GOT3 (cell line): ENCODE measurements at places on chromosomes 13 and 19.

- no peak for DNase-seq
These were observed 17.2 kb upstream of the SPART start for GRCh38 chr13:36363366-36363863.

- no peak for DNase-seq
These were observed 13.8 kb downstream of the LILRB1 start for GRCh38 chr19:54644056-54644455.

GRCh38 chr13:39036212-39036611, 1.7 kb downstream of the PROSER1 start:
- no peak for DNase-seq

- no peak for DNase-seq
These were observed 33.5 kb upstream of the IRS2 start for GRCh38 chr13:109819874-109820273.

DNA sequence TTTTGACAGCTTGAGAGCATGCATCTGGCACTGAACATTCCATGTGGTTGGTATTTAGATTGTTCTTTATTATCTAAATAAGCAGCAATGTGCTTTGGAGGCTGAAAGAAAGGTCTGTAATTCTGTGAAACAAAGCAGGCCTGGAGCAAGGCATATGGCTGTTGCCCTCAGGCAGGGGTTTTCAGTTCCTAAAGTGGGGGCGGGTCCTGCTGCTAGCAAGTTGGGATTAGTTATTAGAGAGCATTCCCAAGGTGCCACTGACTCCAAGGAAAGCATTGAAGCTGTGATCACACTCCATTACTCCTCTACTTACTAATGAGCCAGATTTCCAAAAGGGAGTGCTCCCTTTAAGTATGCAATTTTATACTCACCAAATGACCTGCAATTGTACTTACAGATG, 432.2 kb downstream of the OLFM4 start:
- DNase-seq = no peak

DNA sequence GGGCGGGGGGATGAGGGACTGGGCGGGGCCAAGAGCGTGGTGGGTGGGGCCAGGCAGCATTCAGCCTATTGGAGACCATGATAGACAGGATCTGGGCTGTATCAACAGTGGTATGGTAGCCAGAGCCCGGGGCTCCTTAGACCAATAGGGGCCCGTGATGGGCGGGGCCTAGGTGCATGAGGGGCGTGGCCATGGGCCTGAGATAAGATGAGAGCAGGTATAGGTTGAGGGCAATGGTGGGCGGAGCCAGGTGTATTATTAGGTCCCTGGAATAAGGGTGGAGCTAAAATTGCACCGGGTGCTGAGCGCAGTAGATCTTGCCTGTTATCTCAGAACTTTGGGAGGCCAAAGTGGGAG, 5.3 kb downstream of the ABCA7 start:
- DNase-seq = no peak

- no peak for DNase-seq
These were observed 14.7 kb downstream of the MIER2 start for GRCh38 chr19:329876-330275.

- DNase-seq = no peak
These were observed 546.4 kb upstream of the SLITRK5 start for GRCh38 chr13:87124785-87125074.

DNA sequence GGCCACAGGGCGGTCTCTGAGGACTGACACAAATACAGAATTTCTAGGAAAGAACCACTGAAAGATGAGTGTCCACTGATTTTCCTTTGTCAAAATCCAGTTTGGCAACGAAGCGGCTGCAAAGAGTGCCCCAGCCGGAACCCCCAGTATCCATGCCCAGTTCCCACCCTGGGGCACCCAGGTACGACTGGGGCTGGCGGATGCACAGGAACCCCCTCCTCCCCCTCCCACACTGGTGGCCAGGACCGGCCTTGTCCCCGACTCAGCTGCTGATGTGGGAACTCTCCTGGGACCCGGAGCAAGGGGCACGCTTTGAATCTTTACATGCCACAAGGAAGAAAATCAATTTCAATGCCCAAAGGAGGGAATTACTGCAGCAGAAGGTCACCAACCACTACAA, 220.8 kb upstream of the ZNF507 start:
- no peak for DNase-seq

DNA sequence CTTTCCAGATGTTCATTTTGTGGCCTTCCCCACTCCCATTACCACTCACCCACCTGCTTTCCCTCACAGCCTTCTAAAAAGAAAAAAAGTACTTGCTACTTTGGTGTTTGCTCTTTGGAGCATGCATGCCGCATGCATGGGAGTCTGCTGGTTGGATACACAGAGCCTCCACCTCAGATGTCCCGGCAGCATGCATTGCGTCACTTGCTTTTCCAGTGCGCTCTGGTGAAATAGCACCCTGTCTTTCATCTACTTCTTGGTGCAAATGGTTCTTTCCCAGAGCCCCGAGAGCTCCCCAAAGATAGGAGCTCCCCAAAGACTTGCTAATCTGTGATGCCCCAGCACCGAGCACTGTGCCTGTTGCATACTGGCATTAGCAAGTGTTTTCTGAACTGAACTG, 333.2 kb upstream of the ZNF507 start:
- DNase-seq = no peak

DNA sequence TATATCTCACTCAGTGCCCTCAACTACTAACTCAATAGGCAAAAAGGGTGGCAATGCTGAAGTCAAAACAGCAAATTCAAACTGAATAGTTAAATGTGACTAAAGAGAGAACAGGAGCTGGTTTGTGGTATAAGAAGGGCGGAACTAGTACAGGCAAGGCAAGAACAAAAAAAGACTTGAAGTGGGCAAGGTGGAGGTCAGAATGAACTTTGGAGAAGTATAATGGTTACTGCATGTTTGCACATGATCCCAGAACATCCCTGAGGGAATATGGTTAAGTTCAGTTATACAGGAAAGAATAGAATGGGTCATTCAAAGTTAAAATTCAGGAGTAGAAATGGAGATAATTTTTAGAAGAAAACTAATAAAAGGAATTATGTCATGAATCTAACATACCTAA, 85.5 kb downstream of the DIAPH3 start:
- DNase-seq = no peak

DNA sequence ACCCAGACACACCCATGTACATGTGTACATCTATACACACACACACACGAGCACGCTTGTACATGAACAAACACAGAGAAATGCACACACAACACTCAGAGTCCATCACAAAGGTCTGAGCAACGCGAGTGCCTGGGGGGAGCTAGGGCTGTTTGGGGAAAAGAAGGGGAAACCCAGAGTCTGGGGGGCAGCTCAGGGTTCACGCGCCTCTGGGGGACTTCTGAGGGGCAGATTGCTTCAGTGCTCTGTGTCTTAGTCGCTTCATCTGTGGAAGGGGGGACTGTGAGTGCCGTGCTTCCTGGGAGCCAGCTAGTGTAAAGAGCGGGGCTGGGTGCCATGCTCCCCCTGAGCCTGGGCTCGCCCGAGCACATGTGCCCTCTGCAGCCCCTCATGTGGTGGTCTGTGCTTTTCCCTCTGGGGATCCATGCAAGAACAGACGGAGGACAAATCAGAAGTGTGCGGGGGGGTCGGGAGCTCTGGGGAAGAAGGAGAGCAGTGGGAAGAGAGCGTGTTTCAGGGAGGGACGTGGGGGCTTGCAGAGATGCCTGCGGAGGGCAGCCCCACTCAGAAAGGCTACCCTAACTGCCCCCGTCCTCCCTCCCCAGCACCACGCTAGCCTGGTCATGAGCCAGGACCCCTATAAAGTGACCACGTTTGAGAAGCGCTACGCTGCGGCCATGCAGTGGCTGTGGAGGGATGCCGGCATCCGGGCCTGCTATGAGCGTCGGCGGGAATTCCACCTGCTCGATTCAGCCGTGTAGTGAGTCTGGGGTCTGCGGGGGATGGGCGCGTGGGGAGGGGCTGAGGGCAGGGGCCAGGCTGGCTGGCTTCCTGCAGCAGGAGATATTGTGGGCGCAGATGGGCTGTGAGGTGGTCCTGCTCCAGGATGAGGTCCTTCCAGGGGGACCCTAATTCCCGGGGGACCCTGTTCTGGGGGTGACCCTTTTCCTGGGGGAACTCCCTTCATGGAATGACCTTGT, 14.0 kb downstream of the GNA15 start:
- no peak for DNase-seq

DNA sequence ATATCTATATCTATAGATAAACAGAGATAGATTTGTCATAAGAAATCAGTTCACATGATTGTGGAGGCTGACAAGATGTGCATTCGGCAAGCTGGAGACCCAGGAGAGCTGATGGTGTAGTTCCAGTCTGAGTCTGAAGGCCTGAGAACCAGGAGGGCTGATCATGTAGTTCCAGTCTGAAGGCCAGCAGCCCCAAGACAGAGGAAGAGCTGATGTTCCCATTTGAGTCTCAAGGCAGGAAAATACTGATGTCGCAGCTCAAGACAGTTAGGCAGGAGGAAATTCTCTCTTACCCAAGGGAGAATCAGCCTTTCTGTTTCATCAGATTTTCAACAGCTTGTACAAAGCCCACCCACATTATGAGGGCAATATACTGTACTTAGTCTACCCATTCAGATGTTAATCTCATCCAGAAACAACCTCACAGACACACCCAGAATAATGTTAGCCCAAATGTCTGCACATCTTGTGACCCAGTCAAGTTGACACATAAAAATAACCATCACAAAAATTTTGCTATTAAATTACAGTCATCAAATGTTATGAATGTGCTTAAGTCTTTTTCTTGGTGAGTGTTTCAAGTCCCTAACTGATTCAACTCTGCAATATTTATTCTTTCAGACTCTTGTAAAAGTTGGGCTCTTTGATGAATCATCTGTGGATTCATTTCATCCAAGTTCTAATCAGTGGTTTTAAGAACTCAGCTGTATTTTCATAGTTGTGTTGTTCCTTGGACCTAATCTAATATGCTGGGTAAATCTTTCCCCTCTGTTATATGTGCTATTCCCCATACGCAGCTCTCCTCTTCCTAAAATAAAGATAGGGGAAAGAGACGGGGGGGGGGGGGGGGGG, 22.7 kb upstream of the LRCH1 start:
- no peak for DNase-seq

- peak; percentile 42 for DNase-seq
These were observed at the start of gene GADD45GIP1 for GRCh38 chr19:12956446-12957388. GADD45GIP1 (minus strand) TSS chr19:12957223; CDS start chr19:12957212, 11 bp downstream.

- DNase-seq = no peak
These were observed 44.3 kb upstream of the SIAH3 start for GRCh38 chr13:45895881-45896280.

DNA sequence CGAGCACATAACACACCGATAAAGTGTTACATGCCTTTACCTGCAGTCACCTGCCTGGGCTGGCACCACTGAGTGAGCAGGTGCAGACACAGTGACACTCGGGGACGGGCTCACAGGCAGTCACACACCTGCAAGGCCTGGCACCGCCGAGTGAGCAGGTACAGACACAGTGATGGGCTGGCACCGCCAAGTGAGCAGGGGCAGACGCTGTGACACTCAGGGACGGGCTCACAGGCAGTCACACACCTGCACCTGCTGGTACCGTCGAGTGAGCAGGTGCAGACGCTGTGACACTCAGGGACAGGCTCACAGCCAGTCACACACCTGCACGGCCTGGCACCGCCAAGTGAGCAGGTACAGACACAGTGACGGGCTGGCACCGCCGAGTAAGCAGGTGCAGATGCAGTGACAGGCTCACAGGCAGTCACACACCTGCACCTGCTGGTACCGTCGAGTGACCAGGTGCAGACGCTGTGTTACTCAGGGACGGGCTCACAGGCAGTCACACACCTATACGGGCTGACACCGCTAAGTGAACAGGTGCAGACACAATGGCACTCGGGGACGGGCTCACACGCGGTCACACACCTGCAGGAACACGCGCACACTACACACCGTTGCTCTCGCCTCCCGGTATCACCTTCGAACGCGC, 470 bp downstream of the ZNF835 start:
- DNase-seq = no peak

GRCh38 chr13:68806125-68806524, 1301.5 kb upstream of the ATXN8OS start:
- no peak for DNase-seq

DNA sequence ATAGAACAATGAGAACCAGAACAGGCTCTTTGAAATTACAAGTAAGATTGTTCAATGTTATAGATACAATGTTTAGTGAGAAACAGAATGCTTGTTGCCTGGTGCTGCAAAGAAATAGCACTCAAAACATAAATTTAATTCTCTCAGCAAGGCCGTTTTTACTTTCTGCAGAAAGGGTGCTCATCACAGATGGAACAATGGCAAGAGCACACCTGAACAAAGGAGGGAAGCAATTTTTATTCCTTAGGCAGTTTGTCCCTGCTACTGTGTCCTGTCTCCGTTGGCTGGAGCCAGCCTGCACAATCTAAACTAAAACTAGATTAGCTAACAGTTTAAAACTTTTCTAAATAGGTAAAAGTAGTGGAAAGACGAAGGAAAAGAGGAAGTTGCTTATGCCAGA, 10.4 kb upstream of the ZNF8 start:
- DNase-seq = no peak

GRCh38 chr13:23325191-23325590, 108.3 kb downstream of the SACS start:
- no peak for DNase-seq

- no peak for DNase-seq
These were observed 67.7 kb downstream of the KCTD15 start for GRCh38 chr19:33864311-33864850.

GRCh38 chr13:57569986-57570385, 61.6 kb upstream of the PCDH17 start:
- no peak for DNase-seq

- DNase-seq = no peak
These were observed 3.8 kb downstream of the ERCC1 start for GRCh38 chr19:45419895-45420294.

- no peak for DNase-seq
These were observed 49.6 kb downstream of the RYR1 start for GRCh38 chr19:38483016-38483630.

DNA sequence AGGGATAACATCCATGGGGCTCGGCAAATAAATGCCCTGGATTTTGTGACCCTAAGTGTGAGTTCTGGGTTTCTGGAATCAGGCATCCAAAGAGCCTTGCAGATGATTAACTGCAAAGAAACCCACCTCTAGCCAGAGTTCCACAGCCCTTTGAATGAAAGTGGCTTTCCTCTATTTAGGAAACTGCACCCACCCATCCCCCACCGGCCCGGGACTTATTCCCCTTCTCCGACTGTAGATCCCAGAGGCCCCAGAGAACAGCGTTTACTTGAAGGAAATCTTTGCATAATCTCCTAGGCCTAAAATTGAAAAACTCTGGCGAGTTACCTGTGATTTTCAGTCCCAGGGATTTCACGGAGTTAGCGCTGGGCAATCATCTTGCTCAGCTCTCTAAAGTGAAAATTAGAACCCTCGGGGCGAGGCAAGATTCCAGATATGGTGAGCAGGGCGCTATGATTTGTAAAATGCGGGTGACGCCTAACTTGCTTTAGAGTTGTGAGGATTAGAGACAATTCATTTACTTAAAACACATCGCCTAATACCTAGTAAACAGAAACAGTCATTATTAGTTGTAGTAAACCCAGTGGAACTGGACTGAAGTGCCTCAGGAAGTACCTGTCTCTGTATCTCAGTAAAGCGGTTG, 9.4 kb downstream of the URAD start:
- no peak for DNase-seq

DNA sequence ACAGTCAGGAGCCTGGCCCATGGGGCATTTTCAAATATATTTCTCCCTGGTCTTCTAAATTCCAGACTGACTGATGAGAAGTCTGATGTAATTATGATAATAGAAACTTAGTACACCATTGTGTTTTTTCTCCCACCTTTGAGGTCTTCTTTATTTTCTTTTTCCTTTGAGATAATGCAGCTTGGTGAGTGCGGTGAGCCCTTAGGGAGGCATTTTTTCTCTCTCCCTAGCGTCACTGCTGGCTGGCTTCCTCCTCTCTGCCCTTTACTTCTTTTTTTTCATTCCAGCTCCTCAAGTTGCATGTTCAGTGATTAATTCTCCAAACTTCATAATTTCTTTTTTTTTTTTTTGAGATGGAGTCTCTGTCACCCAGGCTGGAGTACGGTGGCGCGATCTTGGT, 12.8 kb upstream of the CDC42EP5 start:
- no peak for DNase-seq
